AG10803 (cell line): ENCODE measurements at places on chromosomes 2 and 18.
A peak's percentile ranks its signal among the peaks of the same experiment; 100 is the strongest.

DNA sequence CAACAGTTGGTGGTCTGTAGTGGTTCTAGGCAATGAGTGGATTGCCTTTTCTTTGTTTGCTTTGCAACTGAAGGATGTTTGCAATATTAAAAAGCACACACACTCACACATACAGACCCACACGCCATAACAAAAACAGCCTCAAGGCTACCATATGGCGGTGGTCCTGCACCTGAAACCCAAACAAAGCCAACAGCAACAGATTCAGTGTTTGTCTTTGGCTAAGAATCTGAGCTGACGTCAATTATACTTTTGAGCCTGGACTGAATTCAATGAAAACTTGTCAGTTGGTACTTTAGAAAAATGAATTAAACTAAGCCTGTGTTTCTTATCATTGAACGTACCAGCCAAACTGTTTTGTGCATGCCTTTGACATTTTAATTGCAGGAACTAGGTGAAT is 65.0 kb upstream of the NYAP2 start:
- DNase-seq = no peak

DNA sequence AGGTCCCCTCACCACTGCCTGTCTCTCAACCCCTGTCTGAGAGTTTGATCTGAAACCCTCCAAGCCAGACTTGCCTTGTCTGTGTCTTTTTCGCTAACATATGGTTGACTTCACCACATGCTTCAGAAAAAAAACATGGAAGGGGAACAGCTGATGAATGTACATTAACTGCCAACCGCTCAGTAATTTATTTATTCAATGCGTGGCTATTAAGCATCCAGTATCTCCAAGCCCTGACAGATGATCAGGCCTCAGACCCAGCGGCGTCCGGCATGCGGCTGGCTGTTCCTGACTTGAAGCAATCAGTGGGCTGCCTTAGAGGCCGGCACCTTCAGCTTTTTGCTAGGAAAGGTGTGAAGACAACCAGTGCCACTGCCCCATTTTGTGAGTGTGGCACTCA is 62.3 kb downstream of the NGEF start:
- no peak for DNase-seq

- no peak for DNase-seq
Measured at GRCh38 chr18:32290810-32291209, 101.0 kb downstream of the MEP1B start.

DNA sequence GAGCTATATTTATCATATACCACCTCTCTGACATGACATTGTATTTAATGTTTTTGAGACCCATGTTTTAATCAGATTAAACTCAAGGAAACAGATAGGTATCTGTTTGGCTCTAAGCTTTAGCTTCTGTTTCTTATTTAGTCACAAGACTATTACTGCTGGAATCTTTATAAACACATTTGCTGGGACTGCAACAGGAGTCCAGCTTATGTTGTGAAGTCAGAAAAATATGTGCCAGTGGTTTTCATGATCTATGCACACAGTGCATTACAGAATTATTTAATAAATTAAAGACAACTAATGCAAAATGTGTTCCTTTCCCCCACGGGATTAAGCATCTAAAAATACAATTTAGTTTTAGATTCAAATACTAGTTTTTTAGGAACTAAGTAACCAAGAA is 338.9 kb downstream of the ZEB2 start:
- DNase-seq = peak; percentile 79
